ENCODE measurements at places on chromosomes 7 and 10.

GRCh38 chr10:70331486-70332268 lies 47.9 kb upstream of the NPFFR1 start:
- DNase-seq, result peak; percentile 96

- peak; percentile 43 for DNase-seq
Measured at GRCh38 chr10:29304264-29304994, 15.6 kb downstream of the LYZL1 start.

GRCh38 chr7:141563956-141564623 lies 12.9 kb downstream of the AGK start:
- peak; percentile 29 for DNase-seq

DNA sequence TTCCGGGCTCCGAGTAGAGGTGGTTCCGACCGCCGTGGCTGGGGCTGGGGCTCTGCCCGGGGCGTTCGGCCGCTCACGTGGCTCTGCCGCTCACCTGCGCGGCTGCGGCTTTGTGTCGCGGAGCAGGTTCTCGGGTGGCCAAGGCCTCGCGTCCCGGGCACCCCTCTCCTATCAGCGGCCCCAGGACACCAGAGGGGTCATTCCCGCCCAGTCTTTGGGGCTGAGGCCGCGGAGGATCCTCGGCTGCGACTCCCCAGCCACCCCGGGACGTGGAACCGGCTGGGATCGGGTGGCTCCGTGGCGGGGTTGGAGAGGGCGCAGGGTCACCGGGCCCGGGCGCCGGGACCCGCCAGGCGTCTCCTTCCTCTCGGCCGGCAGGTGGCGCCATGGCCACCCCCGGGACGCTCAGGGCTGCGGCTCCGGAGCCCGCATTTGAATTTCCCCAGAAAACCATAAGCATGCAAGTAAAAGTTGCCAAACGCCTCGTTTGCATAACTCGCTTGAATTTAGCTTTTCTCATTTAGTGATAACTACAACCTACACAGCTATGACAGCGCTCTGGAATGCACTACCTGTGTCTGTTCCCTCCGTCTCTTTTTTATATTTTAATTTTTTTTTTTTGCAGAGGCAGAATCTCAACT lies 1.2 kb downstream of the COL26A1 start:
- peak; percentile 42 for DNase-seq

GRCh38 chr10:88526501-88527105 lies 56.5 kb downstream of the RNLS start:
- no peak for DNase-seq

DNA sequence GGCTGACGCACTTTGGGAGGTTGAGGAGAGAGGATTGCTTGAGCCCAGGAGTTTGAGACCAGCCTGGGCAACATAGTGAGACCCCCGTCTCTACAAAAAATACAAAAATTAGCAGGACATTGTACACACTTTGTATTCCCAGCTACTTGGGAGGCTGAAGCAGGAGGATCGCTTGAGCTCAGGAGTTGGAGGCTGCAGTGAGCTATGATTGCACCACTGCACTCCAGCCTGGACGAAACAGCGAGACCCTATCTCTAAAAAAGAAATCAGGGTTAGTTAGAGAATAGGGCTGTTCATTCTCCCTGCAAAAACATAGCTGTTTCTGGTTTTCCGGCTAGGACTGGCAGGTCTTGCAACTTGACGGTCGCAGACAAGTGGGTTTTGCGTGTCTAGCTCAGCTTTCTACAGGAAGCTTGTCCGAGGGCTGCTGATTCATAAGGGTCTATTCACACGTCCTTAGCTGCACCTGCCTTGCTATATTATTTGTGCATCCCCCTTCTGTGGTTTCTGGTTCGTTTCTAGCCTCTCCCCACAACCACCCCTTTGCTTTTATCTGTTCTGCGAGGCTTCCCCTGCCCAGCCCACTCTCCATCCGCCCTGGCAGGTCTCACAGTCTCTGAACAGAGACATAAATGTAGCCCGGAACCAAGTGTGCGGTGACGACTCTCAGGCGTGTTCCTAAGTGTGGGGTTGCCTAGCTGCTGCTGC lies 10.7 kb downstream of the AMZ1 start:
- DNase-seq, result no peak

- DNase-seq, result peak; percentile 76
Measured at GRCh38 chr7:112009081-112009480, 197.1 kb downstream of the DOCK4 start.

DNA sequence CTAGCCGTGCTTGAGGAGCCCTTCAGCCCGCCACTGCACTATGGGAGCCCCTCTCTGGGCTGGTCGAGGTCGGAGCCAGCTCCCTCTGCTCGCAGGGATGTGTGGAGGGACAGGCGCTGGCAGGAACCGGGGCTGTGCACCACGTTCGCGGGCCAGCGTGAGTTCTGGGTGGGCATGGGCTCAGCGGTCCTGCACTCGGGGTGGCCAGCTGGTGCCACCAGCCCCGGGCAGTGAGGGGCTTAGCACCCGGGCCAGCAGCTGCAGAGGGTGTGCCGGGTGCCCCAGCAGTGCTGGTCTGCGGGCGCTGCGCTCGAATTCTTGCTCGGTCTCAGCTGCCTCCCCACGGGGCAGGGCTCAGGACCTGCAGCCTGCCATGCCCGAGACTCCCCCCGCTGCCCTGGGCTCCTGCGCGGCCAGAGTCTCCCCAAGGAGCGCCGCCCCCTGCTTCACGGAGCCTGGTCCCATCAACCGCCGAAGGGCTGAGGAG lies 90.8 kb upstream of the NRG3 start:
- DNase-seq, result no peak

- peak; percentile 14 for DNase-seq
Measured at GRCh38 chr10:61633665-61634064, 29.1 kb upstream of the CABCOCO1 start.

DNA sequence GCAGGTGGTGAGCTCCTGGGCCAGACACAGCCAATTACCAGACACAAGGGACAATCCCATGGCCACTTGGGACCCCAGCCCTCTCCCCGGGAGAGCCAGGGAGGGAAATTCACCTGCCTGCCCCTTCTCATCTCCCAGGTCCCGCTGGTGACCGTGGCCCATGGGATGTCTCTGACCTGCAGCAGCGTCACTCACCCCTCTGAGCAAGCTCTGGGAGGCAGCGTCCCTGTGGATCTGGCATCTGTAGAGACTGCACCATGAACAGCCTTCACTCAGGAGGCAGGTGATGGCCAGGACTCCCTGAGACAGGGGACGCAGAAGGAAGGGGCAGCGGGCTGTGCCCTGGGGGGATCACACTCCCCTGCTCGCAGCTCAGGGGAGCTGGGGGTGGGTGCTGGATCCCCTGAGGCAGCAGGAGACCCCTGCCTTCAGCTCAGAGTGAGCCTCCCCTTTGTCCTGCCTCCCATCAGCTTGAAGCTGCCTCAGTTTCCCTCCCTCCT lies 90.8 kb downstream of the FOXL3 start:
- no peak for DNase-seq

DNA sequence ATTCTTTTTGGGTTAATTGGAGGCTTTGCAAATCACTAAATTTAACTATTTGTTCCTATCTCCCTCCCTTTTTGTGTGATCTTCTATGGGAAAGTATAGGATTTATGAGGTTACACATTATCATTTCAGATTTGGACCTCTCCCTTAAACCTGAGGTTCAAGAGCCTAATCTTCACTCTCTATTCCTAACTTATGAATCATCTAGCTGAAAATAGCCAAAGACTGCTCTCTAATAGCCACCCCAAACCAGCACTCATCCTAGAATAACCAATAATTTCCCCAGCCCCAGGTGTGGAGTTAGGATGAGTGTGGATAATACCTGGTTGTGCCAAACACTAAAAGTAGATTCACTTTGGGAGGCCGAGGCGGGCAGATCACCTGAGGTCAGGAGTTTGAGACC lies 499.2 kb downstream of the GFRA1 start:
- DNase-seq, result no peak

- DNase-seq, result no peak
Measured at GRCh38 chr10:5385224-5385623, 19.4 kb downstream of the TUBAL3 start.
